ENCODE measurements at places on chromosomes 11 and 22.

GRCh38 chr22:20885557-20886323, 26.9 kb downstream of the SNAP29 start:
- DNase-seq = no peak

- no peak for DNase-seq
These were observed 90.0 kb downstream of the BCR start for GRCh38 chr22:23270212-23270733.

- no peak for DNase-seq
These were observed 169.8 kb downstream of the NELL1 start for GRCh38 chr11:20839231-20839630.

GRCh38 chr22:46088541-46089311, 61.6 kb upstream of the PPARA start:
- DNase-seq = no peak

GRCh38 chr22:33382436-33382835, 324.3 kb upstream of the SYN3 start:
- DNase-seq = no peak

DNA sequence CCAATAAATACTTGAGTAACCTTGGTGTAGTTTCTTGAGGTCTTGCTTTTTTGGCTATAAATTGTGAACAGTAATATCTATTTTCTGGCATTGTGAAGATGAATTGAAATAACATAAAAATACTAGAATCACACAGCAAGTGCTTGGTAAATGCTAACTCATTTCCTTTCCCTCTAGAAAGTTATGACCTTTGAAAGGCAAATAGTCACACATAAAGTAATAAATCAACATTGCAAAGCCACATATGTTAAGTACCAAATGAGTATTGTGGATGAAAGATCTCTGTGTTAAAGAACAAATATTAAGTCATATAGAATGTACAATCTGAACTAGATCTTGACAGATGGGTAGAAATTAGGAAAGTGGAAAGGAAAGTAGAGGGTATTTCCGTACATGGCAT, 559.6 kb upstream of the CCDC90B start:
- no peak for DNase-seq

DNA sequence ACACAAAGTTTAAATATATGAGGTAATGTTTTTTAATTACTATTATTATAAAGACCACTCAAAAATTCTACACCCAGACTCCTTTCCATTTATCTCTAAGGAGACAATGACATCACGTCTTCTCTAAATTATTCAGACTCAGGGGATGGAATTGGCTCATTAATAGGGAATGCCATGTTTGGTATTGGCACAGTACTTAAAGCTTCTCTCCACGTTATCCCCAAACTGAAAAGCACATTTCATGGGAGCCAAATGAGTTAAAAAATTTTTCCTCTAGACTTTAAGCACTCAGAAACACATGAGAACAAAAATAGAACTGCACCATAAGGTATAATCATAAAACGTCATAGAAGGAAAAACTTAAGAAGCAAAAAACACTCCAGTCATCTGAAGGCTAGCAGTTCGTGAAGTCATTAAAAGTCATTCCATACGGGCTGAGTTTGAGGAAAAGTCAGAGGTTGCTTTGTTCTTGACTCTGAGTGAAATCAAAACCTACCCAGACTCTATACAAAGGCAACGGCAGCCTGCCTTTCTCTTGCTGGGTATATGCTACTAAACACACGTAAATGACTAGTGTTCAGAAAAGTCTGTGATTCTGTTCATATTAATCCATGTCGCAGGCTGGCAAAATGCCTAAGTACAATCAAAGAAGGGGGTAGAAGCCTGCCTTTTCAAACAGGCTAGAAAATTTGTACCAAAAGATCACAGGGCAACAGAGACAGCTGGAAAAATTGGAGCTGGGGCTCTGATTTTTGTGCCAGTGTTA, 8.7 kb upstream of the MPPED2 start:
- DNase-seq = no peak

GRCh38 chr11:46649180-46649738, 31.9 kb downstream of the ATG13 start:
- DNase-seq = no peak

GRCh38 chr11:106398502-106399075, 321.1 kb downstream of the AASDHPPT start:
- DNase-seq = no peak

- no peak for DNase-seq
These were observed 46.9 kb upstream of the PRSS23 start for GRCh38 chr11:86753459-86753858.

GRCh38 chr11:73259406-73260126, 12.6 kb upstream of the P2RY6 start:
- no peak for DNase-seq

- DNase-seq = no peak
These were observed 327.4 kb downstream of the MN1 start for GRCh38 chr22:27474112-27474571.

- no peak for DNase-seq
These were observed 18.2 kb downstream of the LIMK2 start for GRCh38 chr22:31230155-31230870.

DNA sequence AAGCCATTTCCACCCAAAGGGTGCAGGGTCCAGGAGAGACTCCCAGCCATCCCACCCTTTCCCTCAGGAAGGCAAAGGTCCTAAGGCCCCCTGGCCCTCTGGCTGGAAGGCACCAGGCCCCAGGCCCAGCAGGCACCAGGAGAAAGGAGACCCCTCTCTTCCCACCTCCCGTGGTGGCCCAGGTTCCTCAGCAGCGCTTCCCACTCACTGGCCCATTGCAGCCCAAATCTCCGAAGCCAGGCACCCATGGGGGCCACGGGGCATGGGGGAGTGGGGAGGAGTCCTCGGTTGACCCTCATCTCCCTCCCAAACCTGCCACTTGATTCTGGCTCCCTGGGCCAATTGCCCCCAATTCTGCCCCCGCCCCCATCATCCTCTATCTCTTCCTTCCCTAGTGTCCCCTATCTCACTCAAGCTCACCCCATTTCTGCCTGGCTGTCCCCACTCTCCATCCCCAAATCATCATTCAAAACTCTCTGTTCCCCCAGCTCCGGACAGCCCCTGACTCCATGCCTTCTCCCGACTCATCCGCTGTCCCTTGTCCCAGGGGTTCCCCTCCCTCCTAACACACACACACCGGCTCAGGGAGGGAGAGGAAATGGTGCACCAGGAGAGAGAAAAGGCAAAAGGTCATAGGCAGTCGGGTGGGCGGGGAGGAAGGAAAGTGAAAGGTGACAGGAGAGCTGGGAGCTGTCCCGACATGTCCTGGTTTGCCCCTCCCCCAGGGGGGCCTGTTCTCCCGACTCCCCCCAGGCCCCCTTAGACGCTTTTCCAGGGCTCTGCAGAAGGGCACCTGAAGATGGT, 1.2 kb downstream of the LIF start:
- no peak for DNase-seq

- DNase-seq = no peak
These were observed 16.6 kb downstream of the GALNT18 start for GRCh38 chr11:11605181-11605580.

- no peak for DNase-seq
These were observed 3.4 kb downstream of the LRP4 start for GRCh38 chr11:46914910-46915309.

DNA sequence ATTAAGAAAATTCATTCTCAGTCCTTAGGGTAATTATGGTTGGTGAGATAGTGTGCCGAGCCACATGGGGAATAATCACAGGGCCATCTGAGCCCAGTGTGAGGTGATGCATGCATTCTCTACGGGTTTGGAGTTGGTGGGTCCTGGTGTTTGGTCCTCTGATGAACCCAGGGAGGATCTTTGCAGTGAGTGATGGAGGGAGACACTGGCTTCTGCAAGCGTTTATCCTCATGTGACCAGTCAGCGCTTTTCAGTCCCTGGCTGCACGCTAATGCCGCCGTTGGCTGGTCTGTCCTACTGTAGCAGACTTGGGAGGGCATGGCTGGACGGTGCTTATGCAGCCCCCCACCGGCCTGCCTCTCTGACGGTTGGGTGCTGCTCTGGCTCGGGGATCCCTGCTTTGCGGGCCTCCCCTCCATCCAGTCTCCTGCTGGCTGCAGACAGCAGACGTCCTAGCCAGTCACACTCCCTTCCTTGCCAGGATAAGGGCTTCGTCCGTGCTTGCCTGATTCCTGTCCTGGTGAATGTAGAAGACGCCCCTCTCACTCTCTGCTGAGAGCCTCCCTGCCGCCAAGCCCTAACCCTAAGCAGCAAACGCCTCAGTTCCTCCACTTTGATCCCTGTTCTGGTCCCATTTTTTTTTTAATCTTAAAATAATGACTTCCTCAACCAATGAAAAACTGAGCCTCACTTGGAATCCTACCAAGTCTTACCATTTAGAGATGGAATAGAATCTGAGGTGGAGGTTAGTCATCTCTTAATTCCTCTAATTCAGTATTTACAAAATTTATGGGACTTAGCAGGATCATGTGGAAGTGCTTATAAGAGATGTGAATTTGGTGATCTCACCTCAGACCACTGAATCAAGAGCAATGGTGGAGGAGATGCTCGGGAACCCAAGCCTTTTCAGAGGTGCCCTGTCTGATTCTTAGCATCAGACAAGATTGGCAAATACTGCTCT, 143.7 kb upstream of the SORL1-AS1 start:
- no peak for DNase-seq

DNA sequence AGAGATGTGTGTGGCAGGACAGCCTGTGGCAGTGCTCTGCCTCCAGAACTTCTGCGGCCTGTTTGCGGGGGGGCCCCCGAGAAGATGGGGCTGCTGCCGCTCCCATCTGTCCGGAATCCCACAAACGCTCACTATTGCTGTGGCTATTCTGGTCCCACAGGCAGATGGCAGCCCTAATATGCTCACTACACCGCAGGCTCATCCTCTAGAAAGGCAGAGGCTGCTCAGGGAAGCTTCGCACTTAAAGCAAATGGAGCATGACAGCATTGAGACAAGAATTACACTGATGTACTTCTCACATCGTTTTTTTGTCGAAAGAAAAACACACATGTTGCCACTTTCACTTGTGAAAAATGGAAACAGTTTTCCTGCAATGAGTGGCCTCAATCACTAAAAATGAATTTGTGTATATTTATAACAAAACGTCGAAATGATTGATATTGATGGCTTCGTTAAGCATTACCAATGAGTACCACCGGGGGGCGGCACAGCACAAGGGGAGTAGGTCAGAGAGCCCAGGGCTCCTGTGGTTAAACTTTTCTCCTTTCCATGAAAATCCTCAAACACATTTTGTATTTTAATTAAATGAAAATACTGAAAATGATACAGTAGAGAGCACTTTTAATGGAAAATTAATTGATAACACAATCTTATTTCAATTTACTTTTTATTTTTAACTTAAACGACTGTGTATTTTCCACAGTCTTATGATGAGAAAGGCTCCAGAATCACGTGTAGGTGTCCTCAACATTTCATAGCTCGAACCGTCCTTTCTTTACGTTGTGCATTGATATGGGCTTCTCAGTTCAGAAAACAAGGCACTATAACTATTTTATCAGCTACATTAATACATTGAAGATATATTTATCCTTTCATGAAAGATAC, 69.1 kb downstream of the CTTN start:
- DNase-seq = no peak

DNA sequence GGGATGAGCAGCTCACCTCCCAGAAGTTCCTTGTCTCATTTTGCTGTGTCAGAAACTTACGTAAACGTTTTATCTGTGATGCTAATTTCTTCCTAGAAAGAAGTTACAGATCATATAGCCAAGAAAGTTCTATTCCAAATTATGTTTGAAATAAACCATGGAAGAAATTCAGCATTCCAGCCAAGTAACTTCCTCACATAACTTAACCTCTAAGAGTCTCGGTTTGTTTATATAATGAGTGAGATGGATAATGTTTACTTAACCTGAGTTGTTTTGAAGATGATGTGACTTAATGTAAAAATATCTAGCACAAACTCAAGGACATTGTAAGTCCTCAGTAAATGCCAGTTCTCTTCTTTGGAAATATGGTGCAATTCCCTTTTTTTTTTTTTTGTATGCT, 8.9 kb upstream of the MUC15 start:
- no peak for DNase-seq

DNA sequence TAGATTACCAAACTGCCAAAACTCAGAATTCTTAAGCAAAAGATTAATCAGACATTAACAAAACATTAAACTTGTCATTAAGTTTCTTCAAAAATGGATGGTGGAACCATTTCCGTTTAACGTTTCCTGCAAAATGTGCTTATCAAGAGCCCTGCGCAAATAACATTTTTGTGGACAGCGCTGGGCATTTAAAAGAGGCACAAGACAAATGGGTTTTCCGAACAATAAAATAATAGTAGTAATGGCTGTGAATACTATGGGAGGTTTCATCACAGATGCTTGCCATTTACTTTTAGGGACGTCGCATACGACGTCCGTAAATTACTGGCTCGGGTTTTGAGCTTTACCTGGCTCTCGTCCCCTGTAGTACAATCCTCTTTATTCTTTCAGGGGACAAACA, 1.1 kb downstream of the NPAT start:
- no peak for DNase-seq

GRCh38 chr11:69942333-69942820, 123.2 kb upstream of the FGF3 start:
- DNase-seq = no peak

GRCh38 chr22:41411021-41411851, 29.5 kb downstream of the TEF start:
- no peak for DNase-seq

GRCh38 chr11:26675233-26675928, 46.5 kb downstream of the SLC5A12 start:
- no peak for DNase-seq

GRCh38 chr11:90134478-90135003, at the start of gene NAALAD2:
Gene NAALAD2, plus strand, starts transcription at chr11:90134663. Its CDS starts 96 bp downstream, at chr11:90134759.
- DNase-seq = no peak

DNA sequence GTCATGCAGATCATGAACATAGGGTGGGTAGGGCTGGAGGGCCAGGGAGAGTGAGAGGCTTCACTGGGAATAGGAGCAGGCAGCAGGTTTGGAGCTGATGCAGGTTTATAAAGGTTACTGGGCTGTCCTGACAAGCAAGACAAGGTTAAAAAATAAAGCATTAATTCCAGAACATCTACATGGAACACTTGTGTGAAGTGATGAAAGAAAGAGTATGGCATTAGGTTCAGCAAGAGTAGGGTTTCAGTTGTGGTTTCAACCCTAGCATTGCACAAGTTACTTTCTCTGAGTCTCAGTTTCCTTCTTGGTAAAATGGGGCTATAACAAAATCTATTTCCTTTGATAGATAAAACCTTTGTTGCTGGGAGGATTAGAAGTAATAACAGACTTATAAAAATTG, 114.6 kb upstream of the SESN3 start:
- no peak for DNase-seq

- DNase-seq = no peak
These were observed 108.6 kb upstream of the RASSF10 start for GRCh38 chr11:12900496-12900895.

- no peak for DNase-seq
These were observed 13.1 kb downstream of the C11orf96 start for GRCh38 chr11:43955381-43956118.

DNA sequence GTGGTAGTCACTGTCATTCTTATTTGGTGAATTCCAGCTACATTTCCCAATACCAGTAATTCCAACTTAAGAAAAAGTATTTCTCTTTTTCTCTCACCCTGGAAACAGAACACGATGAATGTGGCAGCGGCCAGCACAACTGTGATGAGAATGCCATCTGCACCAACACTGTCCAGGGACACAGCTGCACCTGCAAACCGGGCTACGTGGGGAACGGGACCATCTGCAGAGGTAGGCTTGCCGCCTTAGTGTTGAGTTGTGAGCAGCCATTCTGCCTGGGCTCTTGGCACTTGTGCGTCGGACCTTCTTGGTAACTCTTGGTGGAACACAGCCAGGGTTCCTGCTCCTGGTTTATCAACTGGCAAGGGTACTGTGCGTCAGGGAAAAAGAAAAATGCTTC, 559.8 kb downstream of the NELL1 start:
- DNase-seq = no peak

GRCh38 chr11:120931057-120931779, 92.7 kb upstream of the TBCEL start:
- DNase-seq = no peak

GRCh38 chr11:42066113-42066512, 606.7 kb upstream of the LRRC4C start:
- no peak for DNase-seq

All from activated CD8-positive, alpha-beta memory T cell treated with anti-CD3 and anti-CD28 coated beads for 4 hours (primary cell).